ENCODE measurements at places on chromosomes 12 and 14.

DNA sequence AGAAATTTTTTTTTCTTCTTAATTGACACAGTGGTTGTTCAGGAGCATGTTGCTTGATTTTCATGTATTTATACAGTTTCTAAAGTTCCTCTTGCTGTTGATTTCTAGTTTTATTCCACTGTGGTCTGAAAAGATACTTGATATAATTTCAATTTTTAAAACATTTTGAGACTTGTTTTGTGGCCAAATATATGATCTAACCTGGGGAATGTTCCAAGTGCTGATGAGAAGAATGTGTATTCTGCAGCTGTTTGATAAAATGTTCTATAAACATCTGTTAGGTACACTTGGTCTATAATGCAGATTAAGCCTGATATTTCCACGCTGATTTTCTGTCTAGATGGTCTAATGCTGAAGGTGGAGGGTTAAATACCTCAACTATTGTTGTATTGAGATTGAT is 151.4 kb upstream of the IFNG-AS1 start:
- no peak for DNase-seq

GRCh38 chr14:104800771-104801519 is at the start of gene ZBTB42:
Gene ZBTB42 (plus strand): TSS chr14:104801101. CDS start chr14:104801198, 97 bp downstream.
- DNase-seq: peak; percentile 59

- DNase-seq: no peak
Measured at GRCh38 chr12:127489061-127489460, 777.9 kb upstream of the TMEM132C start.

DNA sequence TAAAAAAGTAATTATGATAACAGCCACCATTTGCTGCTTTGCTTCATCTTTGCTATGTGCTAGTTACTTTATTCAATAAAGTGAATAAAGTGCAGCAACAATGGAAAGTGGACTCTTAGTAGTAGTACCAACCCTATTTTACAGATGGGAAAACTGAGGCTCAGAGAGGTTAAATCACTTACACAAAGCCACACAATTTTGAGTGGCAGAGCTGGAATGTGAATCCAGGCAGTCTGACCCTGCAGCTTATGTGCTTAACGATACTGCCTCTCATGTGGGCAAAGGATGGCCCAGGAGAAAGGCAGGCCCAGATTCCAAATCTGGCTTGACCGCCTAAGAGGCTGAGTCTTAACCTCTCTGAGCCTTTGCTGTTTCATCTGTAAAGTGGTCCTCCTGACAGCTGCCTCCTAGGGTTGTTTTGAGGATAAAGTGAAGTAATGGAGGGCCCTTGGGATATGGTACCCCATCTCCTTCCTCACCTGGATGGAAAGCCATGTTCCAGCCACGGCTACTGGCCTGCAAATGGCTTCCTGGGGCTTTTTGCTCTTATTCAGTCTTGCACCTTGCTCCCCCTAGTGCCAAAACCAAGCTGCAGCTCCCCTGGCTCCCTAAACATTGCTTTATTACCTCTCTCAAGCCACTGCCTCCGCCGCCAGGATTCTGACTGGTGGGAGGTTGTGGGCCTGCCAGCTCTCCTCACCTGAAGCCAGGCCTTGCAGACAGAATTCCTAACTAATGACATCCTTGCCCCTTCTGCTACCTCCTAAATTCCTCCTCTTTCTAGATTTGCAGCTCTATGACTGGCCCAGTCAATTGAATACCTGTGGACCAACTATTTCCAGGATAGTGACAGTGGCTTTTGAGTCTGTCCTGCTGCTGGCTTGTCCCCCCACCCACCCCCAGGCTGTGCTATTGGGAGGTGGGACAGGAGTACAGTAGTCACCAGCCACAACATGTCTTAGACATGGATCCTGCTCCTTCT is 283.3 kb upstream of the PWP1 start:
- peak; percentile 20 for DNase-seq

- DNase-seq: no peak
Measured at GRCh38 chr14:43901911-43902673, 605.0 kb downstream of the FSCB start.

- no peak for DNase-seq
Measured at GRCh38 chr14:74720526-74720925, 7.6 kb downstream of the FCF1 start.

DNA sequence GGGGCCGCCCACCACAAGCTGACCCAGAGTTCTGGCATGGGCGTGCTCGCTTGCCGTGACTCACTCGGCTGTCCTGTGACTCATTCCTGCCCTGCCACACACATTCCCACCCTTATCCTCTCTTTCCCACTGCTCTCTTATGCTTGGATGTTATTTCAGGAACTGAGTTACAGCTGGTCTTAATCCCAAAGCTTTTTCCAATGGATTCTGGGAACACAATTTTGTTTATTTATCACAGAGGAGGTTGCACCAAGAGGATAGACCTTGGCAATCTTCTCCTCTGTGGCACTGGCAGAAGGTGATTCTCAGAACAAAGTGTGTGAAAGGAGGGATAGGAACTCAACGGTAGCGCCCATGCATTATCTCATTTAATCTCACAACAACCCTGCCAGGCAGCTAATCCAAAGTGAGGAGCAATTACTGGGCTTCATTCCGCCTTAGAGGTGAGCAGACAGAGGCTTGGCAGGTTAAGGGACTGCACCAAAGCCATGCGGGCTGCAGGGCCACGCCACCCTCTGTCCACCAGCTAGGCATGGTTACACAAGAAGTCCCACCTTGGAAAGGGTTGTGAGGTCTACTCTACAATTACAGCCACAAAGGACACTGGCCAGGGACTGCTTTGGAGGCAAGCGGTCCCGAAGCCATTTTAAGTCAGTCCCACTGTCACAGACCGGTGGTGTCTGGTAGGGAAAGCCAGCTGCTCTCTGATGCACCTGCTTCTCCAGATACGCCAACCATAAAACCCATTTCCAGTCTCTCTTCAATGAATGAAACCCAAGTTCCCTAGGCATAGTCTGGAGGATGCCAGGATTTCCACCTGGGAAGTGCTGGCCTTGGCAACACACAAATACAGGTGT is 32.9 kb downstream of the SYNE3 start:
- DNase-seq: no peak

- DNase-seq: no peak
Measured at GRCh38 chr12:103326190-103326589, 169.6 kb downstream of the C12orf42 start.

- DNase-seq: no peak
Measured at GRCh38 chr14:83467811-83468210, 1934.2 kb upstream of the SEL1L start.
